Muscle of leg (tissue), 16 donors: ENCODE measurements at places on chromosomes 3 and 15.
A peak's percentile ranks its signal among the peaks of the same experiment; 100 is the strongest.

GRCh38 chr15:45378913-45379262, 544 bp upstream of the GATM start:
- peaks cover 10% of the 10 kb centered on the region for H3K36me3 ChIP-seq
- H3K4me3 ChIP-seq, result peak overlapping the region; percentile 77
- H3K4me1 ChIP-seq, result peaks cover 26% of the 10 kb centered on the region
- H3K27ac ChIP-seq, result peak overlapping the region; percentile 73
- peak; percentile 48 for DNase-seq

- DNase-seq, result no peak
- no peak overlapping the region for H3K27ac ChIP-seq
- no peaks in the 10 kb centered on the region for H3K27me3 ChIP-seq
These were observed 21.4 kb downstream of the EIF4E3 start for GRCh38 chr3:71703797-71704196.

DNA sequence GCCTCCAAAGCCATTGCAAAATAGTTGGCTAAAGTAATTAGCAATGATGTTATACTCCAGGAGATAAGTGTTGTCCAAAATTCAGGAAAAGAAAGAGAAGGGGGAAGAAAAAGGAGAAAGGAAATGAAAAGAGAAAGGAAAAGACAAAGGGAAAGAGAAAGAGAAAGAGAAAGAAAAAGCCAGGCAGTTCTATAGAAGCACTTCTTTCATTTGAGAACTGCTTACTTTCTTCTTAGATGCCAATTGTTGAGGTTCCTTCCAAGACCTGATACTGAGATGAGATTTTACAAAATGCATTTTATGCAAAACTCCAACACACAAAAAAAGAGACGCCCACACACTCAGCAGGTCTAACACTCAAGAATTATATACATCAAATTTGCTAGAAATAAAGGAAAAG, 298.4 kb downstream of the KCNH8 start:
- H3K27ac ChIP-seq, result no peak overlapping the region
- no peaks in the 10 kb centered on the region for H3K4me1 ChIP-seq
- no peaks in the 10 kb centered on the region for H3K36me3 ChIP-seq
- no peak for DNase-seq

DNA sequence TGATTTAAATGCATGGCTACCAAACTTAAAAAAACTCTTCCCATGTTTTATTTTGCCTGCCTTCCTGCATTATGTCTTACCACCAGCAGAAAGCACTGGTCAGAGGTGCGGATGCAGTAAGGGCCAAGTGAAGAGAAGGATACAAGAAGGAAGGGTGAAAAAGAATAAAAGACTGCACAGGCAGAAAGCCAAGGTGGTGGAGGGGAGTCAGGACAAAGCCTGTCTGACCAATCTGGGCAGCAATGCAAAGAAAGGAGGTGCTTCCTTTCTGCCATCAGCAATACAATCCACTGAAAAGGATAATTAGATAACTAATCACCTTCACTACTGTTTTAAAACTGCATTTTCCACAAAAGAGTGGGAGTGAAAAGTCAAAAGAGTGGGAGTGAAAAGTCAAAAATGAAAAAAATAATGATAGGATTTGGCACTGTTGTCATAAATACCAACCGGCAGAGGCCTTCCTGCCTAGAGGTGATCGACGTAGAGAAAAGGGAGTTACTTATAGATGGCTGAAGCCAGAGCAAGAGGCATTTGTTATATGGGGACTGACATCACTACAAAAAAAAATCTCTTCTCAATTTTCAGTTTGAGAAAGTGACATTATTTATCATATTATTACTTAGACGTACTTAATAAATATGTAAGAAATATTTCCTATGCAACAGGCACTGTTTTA, 385.3 kb downstream of the TBC1D5 start:
- H3K4me1 ChIP-seq, result no peaks in the 10 kb centered on the region
- DNase-seq, result no peak

DNA sequence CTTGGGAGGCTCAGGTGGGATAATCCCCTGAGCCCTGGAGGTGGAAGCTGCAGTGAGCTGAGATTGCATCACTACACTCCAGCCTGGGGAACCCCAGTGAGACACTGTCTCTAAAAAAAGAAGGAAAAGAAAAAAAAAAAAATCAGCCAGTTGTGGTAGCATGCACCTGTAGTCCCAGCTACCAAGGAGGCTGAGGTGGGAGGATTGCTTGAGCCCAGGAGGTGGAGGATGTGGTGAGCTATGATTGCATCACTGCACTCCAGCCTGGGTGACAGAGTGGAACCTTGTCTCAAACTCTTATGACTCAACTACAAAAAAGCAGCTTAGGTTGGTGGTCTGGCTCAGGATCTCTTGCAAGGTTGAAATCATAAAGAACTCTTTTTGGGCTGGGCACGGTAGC, 19.3 kb upstream of the GPX1 start:
- H3K4me1 ChIP-seq, result peaks cover 7% of the 10 kb centered on the region
- no peaks in the 10 kb centered on the region for H3K27me3 ChIP-seq

GRCh38 chr3:56229311-56229710, 239.0 kb downstream of the ERC2 start:
- H3K4me3 ChIP-seq, result no peak overlapping the region
- H3K36me3 ChIP-seq, result no peaks in the 10 kb centered on the region
- DNase-seq, result no peak
- no peaks in the 10 kb centered on the region for H3K27me3 ChIP-seq
- H3K27ac ChIP-seq, result no peak overlapping the region

- peak; percentile 59 for DNase-seq
- no peaks in the 10 kb centered on the region for H3K27me3 ChIP-seq
- no peak overlapping the region for H3K4me3 ChIP-seq
These were observed 67.7 kb downstream of the MGLL start for GRCh38 chr3:127754411-127755304.
